ENCODE measurements at places on chromosomes 2 and 18.

- no peak for DNase-seq
These were observed 161.2 kb upstream of the XIRP2 start for GRCh38 chr2:166727095-166727494.

- DNase-seq: no peak
These were observed 277.0 kb upstream of the ZEB2 start for GRCh38 chr2:144796936-144797335.

DNA sequence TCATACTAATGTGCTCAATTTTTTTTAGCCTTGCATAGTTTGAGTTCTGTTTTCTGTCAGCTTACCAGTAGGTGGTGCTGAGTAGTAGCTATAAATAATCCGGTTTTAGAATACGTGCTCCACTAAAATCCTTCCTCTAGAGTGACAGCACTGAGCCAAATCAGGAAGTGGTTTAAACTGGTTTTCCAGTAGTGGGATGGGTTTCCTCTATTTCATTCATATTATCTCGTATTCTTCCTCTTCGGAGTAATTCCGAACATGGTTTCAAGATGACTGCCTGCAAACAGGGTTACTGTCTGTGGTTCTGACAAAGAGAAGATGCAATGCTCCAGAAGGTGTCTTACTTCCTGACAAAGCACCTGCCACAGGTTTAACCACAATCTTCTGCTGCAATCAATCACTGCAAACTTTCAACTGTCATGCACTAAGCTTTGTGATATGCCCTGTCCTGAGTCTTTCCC is 496.9 kb upstream of the VRK2 start:
- DNase-seq: no peak

GRCh38 chr2:67448648-67449047 is 51.5 kb downstream of the ETAA1 start:
- no peak for DNase-seq

DNA sequence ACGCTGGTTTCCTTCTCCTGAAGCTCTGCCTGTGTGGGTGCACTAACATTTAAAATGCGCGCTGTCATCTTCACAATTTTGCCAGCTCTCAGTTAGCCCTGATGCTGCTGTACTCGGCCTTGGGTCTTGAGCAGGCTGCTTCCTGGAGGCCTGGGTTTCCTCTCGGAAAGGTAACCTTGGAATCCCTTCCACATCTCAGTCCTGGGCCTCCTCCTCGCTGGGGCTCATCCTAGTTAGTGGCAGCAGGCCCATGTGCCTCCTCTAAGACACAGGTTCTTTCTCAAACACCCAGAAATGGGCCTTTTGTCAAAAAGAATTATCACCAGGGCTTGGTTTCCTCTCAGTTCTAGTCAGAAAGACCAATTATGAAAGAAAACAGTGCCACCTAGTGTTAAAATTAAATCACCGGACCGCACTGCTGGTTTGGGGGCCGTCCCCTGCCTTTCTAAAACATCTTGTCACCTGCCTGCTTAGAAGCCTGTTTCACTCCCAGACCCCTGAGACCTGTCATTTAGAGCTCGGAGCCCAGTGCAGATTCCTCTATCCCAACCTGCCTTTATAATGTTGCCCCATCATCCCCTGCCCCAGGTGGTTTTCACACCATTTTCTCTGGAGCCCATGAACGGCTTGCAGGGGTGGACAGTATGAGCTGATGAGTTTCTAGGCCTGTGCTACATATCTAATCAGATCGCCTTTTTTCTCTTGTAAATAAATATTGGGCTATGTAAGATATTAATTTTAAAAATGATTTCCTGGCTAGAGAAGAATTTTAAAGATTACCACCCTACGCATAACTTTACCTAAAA is 42.4 kb downstream of the HK2 start:
- no peak for DNase-seq

DNA sequence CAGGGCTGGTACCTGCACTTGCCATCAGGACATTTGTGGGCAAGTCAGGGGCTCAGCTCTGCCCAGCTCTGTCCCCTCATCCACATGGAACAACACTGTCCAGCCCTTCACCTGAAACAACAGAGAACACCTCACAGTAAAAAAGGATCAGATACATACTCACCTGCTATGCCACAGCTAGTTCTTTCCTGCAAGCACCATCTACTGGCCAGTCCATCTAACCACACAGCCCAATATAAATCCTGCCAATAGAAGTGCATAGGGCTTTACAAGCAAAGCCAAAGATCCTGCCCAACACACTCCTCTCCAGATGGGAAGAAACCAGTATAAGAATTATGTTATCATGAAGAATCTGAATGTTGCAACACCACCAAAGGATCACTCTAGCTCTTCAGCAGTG is 52.2 kb upstream of the GALNT13 start:
- no peak for DNase-seq

- no peak for DNase-seq
These were observed 21.5 kb downstream of the MEIS1 start for GRCh38 chr2:66456183-66457041.

DNA sequence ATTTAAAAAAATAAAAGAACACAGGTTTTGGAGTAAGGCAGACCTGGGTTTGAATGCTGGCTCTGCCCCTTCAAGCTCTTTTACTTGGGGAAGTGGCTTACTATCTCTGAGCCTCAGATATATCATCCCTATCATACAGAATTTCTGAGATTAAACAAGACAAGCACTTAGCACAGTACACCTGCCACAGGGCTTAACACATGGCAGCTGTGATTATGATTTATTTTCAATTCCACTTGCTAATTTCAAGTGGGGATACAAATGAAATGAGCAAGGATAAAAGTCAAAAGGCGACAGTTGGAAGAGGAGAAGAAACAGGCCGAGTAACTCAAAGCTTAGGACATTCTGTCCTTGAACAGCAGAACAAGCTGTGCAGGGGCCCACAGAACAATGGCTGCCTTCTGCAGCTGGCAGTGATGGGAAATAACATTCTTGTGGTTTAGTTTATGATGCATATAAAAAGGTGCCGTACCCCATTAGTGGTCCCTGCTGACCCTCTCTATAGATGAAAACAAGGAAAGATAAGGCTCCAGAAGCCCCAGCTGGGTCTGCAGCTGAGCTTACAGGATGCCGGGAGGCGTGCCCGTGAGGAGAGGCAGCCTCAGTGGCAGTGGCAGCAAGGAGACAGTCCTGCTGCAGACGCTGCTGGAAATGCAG is 45.3 kb downstream of the KIF3C start:
- DNase-seq: no peak

DNA sequence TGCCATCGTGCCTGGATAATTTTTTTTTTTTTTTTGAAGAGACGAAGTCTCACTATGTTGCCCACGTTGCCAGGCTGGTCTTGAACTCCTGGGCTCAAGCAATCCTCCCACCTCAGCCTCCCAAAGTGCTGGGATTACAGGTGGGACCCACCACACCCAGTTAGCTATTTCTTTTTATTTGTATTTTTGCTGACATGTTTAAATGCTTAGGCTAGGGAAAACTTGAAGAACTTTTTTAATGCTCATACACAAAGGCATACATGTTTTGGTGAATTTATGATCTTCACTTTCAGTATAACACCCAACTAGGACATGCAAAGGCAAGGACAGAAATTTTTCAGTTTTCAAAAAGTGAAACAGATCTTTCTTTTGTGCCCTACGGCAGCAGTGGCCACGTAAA is 9.9 kb downstream of the L3MBTL4 start:
- DNase-seq: no peak

- no peak for DNase-seq
These were observed 215.6 kb upstream of the SLC14A2 start for GRCh38 chr18:45399643-45400042.

- no peak for DNase-seq
These were observed 1432.0 kb downstream of the DPP10 start for GRCh38 chr2:115874427-115874826.

Data from SK-N-MC (cell line).